Mesothelial cell of epicardium (in vitro differentiated cells): ENCODE measurements at places on chromosomes 3 and 15.

DNA sequence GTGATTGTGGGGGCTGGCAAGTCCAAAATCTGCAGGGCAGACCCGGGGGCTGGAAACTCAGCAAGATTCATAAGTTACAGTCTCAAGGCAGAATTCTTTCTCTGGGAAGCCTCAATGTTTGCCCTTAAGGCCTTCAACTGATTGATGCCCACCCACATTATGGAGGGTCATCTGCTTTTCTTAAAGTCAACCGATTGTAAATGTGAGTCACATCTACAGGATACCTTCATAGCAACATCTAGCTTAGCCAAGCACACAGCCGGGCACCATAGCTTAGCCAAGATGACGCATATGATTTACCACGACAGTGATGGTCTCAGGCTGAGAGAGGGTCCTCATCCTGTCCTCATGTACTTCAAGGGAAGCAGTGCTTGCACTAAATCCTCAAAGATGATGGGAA lies 43.5 kb downstream of the IDH2 start:
- no peak for DNase-seq

- no peak for DNase-seq
These were observed 11.4 kb downstream of the ENTPD3 start for GRCh38 chr3:40398346-40398745.

DNA sequence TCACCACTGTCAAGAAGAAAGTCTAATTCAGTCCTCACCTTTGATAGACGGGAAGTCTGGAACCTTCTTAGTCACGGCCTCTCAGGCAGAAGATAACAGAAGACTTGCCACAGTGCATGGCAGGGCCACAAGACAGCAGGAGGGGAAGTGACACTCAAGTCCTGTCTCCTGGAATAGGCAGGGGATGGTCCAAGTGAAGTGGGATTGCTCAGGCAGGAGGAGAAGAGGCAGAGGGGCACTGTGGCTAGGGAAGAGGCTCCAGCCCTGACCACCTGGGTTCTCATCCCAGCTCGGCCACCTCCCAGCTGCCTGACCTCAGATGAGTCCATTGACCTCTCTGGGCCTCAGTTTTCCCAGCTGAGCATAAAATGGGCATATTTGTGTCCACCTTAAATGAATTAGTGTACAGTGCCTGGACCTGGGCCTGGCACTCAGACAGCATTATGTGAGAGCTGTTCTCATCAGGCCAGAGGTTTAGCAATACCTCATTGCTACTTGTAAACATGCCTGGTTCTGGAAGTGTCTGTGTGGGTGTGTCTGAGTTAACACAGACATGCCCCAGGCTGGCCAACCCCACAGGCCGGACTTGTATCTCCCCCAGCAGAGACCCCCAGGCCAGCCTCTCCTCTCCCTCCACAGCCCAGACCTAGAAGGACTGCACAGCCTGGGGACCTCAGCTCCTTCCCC lies 11.5 kb upstream of the PCSK6 start:
- no peak for DNase-seq

DNA sequence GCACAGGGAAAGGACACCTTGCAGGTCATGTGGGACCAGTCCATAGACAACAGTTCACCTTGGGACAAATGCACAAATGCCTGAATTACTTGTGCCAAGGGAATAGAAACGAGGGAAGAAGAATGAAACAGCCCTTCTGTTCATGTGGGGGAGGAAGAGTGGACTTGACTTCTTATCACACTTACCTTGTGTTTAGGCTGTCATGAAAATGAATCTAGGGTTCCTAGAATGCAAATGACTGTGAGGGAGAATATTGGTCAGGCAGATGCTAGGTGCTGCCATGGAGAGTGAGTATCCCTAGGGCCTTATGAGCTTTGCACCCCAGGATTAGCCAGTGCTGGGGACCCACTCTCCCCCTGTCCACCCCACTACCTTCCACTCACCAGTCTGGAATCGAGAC lies 11.0 kb upstream of the PRKAR2A start:
- no peak for DNase-seq

DNA sequence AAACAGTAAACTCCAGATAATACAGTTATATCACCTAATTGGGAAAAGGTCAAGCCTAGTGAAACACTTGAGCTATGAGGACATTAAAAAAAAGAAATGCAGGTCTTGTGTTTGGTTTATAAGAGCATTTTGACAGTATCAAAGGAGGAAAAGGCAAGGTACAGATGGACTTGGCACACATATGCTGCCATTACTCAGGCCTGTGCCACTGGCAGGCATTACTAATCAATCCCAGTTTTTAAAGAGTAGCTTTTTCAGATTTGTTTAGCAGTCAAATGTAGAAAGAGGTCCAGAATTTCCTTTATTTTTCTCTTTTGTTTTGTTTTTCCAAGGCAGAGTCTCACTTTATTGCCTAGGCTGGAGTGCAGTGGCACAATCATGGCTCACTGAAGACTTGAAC lies 38.9 kb downstream of the MDFIC2 start:
- no peak for DNase-seq

- DNase-seq: no peak
These were observed 113.7 kb upstream of the RPL32 start for GRCh38 chr3:12954891-12955650.

GRCh38 chr3:40169983-40170382 lies 139.5 kb upstream of the EIF1B start:
- no peak for DNase-seq

GRCh38 chr3:188993181-188993580 lies 178.6 kb upstream of the TPRG1 start:
- DNase-seq: no peak

GRCh38 chr3:6528951-6529350 lies 332.0 kb upstream of the GRM7 start:
- no peak for DNase-seq

- DNase-seq: peak; percentile 95
These were observed 78.6 kb downstream of the ABHD5 start for GRCh38 chr3:43769097-43769884.

- no peak for DNase-seq
These were observed 75.7 kb upstream of the PRR23C start for GRCh38 chr3:139120086-139121056.

- no peak for DNase-seq
These were observed 29.5 kb downstream of the RAD54L2 start for GRCh38 chr3:51568036-51568435.

GRCh38 chr15:77695961-77696582 lies 63.4 kb upstream of the LINGO1 start:
- DNase-seq: no peak

- DNase-seq: no peak
These were observed 228.2 kb downstream of the IGSF11 start for GRCh38 chr3:118806423-118806822.

DNA sequence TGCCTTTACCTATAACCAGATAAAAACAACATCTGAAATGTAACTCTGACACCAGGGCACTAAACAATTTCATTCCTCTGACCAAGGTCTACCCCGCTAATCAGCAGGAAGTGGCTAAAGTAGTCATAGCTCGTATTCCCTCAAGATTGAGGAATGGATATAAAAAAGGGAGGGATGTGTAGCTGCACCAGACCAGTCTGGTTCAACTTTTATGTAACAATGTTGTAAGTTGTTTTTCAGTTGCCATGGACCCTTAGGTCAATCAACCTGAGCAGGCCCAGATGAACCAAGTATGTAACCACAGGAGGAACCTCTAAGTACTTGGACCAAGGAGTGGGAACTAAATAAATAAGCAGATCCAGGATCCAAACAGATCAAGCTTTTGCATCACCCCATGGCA lies 28.4 kb upstream of the IFT57 start:
- no peak for DNase-seq

DNA sequence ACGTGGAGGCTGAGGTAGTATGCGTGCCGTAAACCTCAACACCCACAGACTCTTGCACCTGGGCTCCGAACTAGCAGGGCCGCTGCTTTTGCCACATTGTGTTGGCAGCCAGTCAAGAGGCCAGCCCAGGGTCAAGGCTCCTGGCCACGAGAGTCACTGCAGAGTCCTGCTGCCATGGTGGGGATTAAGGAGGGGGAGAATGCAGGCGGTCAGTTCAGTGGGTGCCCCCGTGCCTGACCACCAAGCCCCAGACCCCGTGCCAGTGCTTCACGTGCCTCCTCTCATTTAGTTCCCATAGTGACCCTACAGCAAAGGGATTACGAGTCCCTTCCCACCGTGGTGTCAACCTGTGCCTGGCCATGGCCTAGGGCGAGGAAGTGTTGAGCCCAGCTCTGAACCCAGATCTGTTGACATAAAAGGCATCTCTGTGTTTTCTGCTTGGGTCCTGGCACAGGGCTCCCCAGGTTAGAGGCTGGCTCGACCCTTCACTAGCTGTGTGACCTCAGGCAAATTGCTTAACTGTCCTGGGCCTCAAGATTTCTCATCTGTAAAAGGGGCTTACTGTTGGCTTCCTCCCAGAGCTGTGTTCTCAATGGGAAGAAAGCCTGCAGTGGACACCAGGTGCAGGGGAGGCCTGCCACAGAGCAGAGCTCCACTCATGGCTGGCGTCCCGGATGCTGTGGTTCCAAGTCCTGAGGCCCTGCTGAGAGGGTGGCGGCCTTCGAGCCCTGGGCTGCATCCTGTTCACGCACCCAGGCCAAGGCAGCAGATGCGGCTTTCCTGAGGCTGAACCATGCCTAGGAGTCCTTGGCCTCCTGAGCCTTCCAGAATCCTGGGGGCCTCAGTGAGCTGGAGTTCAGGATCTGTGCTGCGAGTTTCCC lies 32.8 kb downstream of the FBLN2 start:
- DNase-seq: no peak

DNA sequence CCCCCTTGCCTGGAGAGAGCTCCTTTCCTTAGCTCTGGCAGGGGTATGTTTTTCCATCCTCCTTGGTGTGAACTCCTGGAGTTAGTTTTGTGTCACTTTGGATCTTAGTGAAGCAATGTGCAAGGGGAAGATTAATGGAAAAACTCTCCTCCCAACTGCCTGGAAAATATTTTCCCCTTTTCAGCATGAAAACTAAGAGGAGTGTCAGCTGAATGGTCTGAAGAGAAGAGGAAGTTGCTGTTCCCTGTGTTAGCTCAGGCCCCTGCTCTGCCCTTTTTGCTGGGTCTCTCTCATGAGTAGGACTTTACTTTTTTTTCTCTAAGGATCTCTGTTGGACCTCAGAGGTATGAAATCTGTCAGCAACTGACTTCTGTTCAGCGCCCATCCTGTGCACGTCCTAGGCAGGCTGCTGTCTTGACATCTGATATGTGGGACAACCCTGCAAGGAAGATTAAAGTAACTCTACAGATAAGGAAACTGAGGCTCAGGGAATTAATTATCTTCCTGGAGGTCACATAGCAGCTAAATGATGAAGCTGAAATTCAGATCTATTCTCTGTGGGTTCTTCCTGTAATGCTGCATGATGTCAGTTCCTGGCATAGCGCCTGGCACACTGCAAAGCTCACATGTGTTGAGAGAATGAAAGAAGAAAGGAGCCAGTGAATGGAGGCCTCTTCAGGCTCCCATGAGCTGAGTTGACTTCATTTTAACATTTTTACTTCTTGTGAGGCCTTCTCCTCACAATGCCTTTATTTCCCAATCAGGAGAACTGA lies 109.7 kb upstream of the GALNT15 start:
- DNase-seq: no peak

DNA sequence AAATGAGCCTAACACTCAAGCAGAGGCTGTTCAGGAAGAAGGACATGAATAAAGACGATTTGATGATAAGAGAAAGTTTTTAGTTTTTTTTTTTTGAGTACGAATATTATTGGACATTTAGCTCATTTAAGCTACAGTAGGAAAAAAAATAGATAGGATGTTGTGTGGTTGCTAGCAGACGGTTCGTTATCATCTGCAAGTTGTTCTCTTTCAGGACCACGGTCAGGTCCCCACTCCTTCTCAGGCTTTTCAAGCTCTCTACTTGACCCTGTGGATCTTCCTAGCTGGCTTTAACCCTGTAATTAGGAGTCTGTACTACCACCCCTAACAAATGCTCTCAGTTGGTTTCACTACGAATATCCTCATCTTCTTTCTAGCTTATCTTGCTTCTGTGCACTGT lies 1.1 kb downstream of the KCNH8 start:
- DNase-seq: peak; percentile 31

GRCh38 chr3:188775412-188775811 lies 396.4 kb upstream of the TPRG1 start:
- no peak for DNase-seq

GRCh38 chr3:98793971-98794370 lies 30.8 kb downstream of the ST3GAL6 start:
- DNase-seq: no peak

DNA sequence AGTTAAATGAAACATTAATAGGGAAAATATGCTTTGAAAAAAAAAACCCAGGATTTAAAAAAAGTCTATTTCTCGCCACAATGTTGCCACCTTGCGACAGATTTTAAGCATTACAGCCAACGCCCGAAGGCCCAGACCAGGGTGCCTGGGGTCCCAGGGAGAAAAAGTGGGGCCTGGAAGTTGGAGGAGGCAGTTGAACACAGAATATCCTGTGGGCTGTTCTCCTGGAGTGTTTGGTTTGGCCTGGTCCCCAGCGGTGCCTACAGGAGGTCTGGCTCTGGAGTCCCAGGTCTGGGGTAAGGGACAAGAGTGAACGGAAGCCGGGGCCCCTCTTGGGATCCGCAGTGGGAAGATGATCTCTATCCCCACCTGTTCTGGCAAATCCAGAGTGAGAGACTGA lies 3.4 kb downstream of the RNU6-1 start:
- DNase-seq: no peak

DNA sequence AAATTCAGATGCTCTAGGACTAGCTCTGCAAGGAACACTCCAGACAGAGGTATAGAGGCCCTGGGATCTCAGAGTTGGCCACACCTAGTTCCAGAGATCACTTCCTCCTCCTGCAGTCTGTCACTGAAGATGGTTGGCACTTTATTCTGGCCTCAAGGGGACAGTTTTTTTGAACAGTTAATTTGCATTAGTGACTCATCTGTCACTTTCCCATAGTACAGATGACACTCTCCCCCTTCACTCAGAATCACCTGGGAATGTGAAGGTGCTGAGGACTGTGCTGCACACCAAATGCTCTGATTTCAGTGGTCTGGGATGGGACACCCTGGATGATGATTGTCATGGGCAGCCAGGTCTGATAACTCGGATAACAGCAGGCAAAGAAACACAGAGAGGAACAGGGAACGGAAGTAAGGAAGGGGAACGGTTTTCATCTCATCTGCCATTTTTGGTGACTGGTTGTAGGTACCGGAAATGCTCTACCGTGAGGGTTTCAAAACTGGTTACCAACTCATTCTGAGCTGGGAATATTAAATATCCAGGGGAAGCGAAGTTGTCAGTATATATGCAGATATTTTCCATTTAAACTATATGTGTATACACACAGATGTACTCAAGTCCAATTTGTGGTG lies 232.5 kb upstream of the ST8SIA2 start:
- no peak for DNase-seq

DNA sequence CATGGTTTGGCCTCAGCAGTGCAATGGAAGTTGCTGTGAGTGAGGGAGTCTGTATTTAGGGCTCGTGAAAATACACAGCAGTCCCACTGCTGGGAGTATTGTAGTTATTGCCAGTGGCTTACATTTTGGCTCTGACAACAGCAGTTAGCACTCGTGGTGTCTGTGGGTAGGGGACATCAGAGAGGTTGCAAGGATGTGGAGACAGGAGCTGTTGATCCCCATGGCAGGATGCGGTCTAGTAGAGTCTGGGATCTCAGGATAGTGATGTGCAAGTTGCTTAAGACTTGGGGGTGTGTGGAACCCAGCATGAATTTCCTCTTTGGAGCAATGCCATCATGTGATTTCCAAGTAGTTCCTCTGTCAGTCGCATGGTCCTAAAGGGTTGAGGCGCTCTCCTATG lies 59.9 kb downstream of the GALK2 start:
- no peak for DNase-seq

GRCh38 chr3:18946524-18946923 lies 201.8 kb upstream of the KCNH8 start:
- DNase-seq: no peak

GRCh38 chr3:179482857-179483256 lies 31.6 kb upstream of the GNB4 start:
- no peak for DNase-seq

- no peak for DNase-seq
These were observed 225.8 kb upstream of the DPPA4 start for GRCh38 chr3:109563149-109563548.
